ENCODE measurements at places on chromosomes 5 and 9.

GRCh38 chr9:87868635-87869034 lies 14.0 kb upstream of the SPATA31E1 start:
- no peak for DNase-seq

DNA sequence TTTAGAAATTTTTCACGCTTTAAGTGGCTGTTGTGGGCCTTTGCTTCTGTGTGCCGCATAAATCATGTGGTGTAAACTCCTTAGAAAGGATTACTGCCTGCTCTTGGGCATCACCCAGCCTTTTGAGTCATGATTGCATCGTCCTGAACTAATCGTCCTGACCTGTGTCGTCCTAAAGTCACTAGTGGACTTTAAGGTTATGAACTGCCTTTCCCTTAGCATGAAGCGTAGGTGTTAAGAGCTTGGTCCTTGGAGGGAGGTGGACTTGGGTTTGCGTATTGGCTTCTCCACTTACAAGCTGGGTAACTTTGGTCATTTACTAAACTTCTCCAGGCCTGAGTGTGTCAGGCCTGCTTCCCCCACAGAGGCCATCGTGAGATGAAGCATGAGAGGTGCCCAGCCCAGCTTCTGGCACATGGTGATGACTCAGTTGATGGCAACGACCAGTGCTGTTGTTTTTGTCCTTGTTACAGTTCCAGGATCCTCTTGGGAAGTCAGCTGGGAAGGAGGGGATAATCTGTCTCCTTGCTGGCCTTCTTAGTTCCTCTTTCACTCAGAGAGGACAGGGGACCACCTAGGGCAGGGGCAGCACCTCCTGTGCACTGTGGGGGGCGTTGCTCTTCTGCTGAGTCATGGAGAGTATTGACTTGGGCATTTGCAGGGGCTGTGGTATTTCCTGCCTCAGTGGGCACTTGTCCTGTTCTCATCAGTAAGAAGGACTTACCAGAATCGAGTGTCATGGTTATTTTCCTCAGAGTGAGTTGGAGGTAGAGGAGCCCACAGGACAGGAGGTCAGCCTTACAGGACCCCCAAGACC lies 54.2 kb upstream of the NCS1 start:
- DNase-seq = no peak

- DNase-seq = no peak
These were observed 18.6 kb upstream of the KDM4C start for GRCh38 chr9:6739218-6739617.

DNA sequence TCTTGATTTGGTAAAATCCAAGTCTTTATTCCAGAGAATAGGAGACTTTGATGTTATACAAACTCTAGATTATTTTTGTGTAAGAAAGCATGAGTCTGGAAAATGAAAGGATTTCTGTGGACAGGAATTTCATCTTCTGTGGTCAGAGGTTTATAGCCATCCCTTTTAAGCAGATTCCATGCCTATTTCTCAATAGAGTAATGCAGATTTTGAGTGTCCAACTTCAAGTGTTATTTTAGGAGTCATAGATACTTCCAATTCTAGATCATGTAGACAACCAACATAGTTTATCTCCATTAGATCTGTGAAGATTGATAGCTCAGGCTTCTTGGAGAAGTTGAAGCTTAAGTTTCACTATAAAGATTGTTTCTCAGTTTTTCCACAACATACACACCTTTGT lies 379.7 kb downstream of the PSAT1 start:
- DNase-seq = no peak

- DNase-seq = peak; percentile 30
These were observed 4.1 kb upstream of the DNAJB5 start for GRCh38 chr9:34985311-34985899.

- DNase-seq = peak; percentile 13
These were observed 129.8 kb downstream of the SLC12A2 start for GRCh38 chr5:128213340-128213739.

DNA sequence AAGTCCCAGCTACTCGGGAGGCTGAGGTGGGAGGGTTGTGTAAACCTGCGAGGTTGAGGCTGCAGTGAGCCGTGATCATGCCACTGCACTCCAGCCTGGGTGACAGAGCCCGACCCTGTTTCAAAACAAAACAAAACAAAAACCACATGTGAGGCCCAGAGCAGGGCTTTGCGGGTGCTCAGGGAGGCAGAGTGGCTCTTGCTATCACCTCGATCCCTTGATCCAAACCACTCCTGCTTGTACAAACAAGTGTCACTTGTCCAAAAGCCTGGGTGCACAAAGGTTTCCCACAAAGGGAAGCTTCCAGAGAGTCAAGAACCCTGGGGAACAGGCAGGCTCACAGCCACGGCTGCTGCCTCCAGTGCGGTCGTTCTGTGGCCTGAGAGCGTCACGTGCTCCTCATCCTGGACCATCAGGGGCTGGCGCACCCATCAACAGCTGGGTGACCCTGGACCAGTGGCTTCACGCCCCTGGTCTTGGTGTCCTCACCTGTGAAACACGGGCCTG lies 162.7 kb downstream of the C9orf50 start:
- peak; percentile 45 for DNase-seq

- no peak for DNase-seq
These were observed 413.4 kb downstream of the ANXA1 start for GRCh38 chr9:73565026-73565425.

DNA sequence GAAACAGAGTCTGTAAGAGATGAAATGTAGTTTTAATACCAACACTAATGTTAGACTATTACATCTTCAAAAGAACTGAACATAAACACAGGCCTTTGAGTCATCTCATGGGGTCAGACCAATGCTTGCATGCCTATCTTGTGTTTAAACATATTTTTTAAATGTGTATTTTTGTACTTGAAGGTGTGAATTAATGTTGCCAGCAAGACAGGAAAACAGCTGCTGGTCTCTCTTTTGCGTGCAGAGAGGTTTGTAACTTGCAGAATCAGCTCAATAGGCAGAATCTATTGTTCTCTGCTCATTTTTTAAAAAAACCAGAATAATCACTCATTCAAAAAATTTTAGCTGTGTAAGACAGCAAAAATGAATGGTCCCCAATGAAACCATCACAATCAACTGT lies 180.2 kb downstream of the ALDH1A1 start:
- no peak for DNase-seq

DNA sequence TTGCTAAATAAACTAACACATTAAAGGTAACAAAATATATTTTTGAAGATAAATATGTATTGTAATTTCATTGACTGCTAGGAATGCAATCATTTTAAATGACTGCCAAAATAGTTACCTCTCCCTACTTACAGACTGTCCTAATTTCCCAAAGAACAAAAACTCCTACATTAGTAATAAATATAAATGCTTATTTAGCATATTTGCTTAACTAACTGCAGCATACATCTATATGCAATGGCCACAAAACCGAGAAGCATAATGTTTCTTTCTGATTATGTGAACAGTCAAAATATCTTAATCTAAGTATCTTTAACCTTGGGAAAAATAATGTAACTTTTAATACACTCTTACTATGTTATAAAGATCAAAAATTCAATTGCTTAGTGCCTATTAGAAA lies 431.7 kb downstream of the HCN1 start:
- no peak for DNase-seq

Measured in stimulated activated naive CD4-positive, alpha-beta T cell (primary cell).